Spleen (tissue), 13 donors: ENCODE measurements at places on chromosomes 16 and 17. TPM values are rescaled to one million over a fixed set of nuclear protein-coding genes. Genes with fewer than 3 reads are reported as not detected.

- no peak for DNase-seq
Measured at GRCh38 chr16:74865922-74866598, 91.4 kb upstream of the FA2H start.

GRCh38 chr16:87308826-87309225 lies 8.4 kb downstream of the C16orf95 start:
- peak; percentile 10 for DNase-seq

Gene APOBR
- 23.4 TPM for total RNA-seq

- peak; percentile 94 for DNase-seq
Measured at GRCh38 chr17:49224198-49224996, 6.2 kb downstream of the PHOSPHO1 start.

- peak; percentile 76 for DNase-seq
Measured at GRCh38 chr16:30700491-30700890, 1.5 kb downstream of the SRCAP start.

GRCh38 chr16:82658796-82659195 lies 32.0 kb downstream of the CDH13 start:
- no peak for DNase-seq

Gene TRIM47
- total RNA-seq, result 61.9 TPM

Gene HLF
- 8.8 TPM for total RNA-seq

Gene TEX19
- not detected for total RNA-seq

DNA sequence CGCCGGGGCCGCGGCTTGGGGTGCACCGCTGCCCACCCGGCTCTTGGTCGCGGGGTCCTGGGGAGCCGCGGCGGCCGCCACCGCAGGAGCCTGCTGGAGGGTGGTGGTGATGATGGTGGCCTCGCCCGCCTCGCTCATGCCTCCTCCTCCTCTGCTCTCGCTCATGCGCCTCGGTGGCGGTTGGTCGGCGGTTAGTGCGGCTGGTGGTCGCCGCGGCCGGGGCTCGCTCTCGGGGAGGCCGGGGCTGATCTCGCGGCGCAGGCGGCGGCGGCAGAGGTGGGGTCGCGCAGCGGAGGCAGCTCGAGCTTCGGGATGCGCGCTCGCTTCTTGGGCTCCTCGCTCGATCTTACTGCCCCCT lies 41.6 kb downstream of the AHSP start:
- DNase-seq, result no peak

DNA sequence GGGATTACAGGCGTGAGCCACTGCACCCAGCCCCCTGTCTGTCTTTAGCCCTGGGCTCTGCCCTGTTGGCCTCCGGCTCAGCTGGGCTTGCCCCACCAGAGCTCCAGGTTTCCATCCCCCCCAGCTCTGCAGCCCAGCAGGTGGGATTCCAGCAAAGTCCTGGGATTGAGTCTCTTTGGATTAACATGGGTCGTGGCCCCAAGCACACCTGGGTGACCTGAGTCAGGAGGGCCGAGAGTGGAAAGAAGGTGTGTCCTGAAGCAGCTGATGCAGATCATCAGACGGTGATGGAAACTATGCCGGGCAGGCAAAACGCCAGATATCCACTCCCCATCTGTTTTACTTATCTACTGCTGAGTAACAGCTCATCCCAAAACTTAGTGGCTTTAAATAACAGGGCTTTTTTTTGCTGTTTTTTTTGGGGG lies 72.5 kb downstream of the KNOP1 start:
- no peak for DNase-seq

DNA sequence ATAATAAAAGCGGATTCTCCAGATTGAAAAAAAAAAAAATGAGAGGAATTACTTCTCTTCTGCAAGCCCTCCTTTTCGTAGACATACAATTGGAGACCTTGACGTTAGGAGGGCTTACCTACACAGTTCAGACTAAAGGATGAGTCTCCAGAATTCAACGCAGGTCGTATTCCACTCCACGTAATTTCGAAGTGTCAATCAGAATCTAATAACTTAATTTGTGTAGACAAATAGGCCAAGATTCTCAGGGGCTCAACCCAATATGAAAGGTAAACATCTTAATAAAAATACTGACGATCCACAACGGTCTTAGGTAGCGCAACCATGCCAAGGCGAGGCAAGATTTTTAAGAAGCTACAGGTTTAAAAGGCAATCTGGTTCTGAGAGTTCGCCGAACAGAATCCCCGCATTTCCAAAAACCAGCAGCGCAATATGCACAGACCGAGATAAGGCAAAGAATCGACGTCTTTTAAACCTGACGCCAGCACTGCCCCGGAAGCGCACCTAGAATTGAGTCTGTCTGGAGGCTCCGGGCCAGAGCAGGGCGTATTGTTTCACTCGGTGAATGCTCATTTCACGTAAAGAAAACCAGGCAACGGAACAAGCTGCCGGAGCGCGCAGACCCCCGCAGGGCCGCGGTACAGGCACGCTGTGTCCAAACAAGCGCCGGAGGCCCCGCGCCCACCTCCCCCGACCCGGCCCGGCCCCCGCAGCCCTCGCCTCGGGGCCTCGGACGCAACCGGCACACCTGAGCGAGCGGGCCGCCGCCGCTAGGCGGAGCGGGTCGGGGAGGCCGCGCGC lies 623 bp downstream of the MBTPS1 start:
- no peak for DNase-seq

Gene CDH3
- total RNA-seq, result 31.7 TPM

Gene TAOK1
- total RNA-seq, result 71.9 TPM

- DNase-seq, result no peak
Measured at GRCh38 chr17:41631898-41632285, 7.5 kb upstream of the KRT17 start.

DNA sequence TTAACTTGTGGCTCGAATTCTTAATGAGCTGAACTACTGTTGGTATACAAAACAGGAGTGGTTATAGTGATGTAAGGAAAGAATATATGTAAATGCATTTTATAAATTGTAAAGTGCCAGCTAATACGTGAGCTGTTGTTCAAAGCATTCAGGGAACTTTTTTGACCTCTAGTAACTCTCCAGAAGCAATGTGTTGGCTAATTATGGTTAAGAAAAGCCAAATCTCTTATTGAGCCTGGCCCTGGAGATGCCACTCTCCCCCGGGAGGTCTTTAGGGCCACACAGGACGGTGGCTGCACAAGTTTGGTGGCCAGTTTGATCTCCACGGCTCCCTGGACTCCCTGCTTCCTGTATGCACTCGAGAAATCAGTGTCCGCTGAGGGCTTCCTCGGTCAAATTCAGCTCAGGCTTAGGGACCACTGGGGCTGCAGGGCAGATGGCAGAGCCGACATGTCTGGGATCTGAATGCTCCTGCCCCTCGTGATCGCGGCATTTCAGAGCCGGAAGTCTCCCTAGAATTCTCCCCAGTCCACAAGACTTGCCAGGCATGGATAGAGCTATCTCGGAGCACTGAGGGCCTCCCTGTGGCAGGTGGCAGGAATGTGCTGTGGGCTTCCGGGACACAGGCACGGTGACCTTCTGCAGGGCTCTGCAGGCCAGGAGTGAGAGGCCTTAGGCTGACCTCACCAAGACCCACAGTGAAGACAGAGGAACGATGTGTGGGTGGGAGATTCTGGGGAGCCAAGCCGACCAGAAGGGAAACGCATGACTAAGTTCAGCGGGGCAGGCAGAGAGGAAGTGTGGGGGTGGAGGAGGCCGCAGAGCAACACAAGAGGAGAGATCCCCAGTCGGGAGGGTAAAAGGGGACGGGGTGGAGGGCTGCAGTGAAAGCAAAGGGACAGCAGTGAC lies 18.6 kb upstream of the PITPNM3 start:
- peak; percentile 85 for DNase-seq
